ENCODE measurements at places on chromosomes 3 and 15.

- DNase-seq, result no peak
Measured at GRCh38 chr3:65617787-65618186, 420.9 kb downstream of the MAGI1 start.

DNA sequence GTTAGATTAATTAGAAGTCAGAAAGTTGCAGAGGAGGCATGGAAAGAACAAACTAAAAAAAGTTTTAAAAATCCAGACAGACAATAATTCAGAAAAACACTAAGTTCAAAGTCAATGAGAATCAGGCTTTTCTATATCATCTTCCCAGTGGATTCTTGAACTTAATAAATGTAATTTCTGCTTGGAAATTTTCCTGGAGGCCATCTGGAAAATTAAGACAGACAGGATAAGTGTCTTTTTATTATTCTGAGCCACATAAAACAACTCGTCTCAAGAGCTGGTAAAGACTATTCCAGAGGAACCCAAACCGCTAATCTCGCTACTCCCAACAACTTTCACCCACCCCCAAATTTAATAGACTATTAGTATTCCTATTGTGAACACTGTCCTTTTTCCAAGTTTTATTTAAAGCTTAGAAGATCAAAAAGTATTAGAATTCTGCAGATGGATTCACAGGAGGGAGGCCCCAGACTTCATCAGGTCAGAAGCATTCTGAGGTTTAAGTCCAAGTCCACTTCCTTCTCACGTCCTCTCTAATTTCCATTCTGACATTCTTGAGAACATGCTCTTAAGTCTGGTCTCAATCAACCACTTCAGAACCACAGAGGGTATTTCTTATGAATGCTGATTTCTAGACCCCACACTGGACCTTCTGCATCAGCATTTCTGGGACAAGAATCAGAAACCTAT, 61.3 kb downstream of the ERC2 start:
- no peak for DNase-seq

DNA sequence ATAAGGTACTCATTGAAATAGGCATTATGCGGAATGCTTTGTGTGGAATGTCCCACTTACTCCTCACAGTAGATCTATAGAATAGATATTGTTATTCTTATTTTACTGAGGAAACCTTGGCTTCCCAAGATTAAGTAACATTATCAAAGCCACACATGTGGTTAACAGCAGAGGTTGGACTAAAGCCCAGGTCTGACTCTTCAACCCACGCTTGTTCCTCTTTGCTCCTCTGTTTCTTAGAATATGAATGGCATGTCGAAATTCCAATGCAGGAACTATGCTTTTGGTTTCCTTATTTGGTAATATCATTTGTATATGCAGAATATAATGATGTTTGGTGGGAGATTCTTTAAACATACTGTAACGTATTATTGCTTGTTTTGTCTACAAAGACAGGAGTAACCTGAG, 818.8 kb upstream of the LMCD1 start:
- DNase-seq, result no peak

GRCh38 chr3:177665122-177665808, 468.0 kb upstream of the TBL1XR1 start:
- no peak for DNase-seq

DNA sequence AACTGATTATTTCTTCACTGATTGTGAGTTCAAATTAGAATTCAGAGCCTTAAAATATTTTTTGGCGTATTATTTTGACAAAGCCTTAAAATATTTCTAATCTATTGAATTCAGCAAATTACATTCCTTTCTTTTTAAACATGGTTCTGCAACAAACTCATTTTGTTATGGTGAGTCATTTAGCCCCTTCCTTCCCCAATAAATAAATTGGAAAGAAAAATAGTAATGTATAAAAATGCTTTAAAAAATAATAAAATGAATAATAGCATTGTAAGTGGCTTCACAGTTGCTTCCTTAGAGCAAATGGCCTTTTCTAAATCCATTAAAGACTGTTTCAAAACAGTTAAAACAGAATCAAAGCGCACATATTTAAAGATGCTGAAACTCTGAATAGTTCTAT, 12.1 kb downstream of the CSNK1G1 start:
- no peak for DNase-seq

- DNase-seq, result no peak
Measured at GRCh38 chr3:24264748-24265158, 229.9 kb downstream of the THRB start.

- no peak for DNase-seq
Measured at GRCh38 chr15:40046721-40047414, 7.9 kb upstream of the SRP14 start.

- peak; percentile 41 for DNase-seq
Measured at GRCh38 chr3:69326855-69327300, 59.0 kb downstream of the FRMD4B start.

DNA sequence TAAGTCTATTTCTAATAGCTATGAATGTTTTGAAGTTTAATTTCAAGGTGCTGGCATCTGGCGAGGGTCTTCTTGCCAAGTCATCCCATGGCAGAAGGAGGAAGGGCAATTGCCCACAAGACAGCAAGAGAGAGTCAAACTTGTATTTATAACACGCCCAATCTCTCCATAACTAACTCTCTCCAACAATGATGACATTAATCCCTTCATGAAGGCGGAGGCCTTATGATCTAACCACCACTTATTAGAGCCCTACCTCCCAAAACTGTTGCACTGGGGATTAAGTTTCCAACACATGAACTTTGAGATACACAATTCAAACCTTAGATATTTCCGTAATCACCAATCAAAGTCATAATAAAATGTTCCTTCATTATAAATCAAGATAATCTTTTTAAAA, 406.9 kb downstream of the CNTN6 start:
- no peak for DNase-seq

DNA sequence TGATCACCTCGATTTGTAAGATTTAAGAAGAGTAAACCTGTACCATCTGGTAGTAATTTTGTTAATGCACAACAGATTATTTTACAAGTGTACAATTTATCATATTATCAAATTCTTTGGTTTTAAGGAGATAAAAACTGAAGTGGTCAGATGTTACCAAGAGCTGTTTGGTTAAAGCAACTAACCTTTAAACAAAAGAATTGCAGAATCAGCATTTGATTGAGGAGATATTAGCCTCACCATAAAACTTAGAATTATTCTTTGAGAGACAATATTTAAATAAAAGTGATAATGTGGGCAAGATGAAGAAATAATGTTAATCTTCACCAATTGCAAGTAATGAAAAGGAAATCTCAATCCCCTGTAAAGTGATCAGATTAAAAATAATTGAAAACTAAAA, 1034.9 kb downstream of the ROBO1 start:
- DNase-seq, result no peak

- DNase-seq, result no peak
Measured at GRCh38 chr3:18703798-18704197, 278.7 kb upstream of the SATB1 start.

DNA sequence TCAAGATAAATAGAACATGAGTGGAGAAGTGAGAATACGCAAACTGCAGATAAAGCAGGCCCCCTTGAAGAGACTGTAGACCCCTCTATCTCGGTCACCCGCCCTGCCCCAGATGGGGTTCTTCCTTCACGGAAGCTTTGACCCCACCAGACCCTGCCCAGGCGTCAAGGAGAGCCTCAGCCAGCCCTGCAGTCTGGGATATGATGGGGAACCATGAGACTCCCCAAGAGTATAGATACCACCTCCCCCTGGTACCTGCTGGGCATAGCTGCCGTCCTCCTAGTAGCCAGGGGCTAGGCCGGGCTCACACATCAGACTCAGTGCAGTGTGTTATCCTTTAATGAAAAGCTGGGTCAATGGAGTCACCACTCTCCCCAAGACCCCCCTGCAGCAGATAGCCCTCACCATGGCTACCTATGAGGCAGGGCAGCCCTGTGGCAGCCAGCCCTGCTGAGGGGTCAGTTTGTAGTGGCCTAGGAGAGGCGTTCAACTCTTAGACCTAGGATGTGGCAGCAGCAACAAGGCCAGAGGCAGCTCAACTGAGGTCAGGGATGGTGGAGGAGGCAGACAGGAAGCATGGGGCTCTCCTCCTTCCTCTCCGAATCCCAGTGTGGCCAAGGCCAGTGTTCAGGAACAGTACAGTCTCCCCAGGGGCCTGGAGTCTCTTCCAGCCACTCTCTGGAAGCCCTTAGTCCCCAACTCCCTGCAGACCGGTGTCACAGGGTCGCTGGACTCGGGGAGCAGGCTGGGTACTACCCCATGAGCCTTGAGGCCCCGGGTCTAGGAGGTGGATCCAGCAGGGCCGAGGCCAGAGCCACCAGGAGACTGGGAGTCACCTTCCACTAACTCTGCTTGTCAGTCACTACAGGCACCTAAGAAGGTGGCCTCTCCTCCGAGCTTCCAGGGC, 26.1 kb downstream of the PLXNB1 start:
- no peak for DNase-seq

DNA sequence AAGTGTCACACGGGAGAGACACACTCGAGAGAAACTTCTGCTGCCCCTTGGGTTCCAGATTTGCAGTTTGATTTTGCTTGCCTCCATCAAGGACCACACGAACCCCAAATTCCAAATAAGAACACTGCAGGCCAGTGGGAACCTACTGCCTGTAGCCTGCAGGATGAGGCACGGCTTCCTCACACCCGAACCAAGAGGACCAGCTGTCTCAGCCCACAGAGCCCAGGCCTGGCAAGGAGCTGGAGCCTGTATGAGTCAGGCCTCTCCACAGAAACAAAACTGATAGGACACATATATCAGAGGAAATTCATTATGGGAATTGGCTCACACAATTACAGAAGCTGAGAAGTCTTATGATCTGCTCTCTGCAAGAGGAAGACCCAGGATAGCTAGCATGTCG, 188.1 kb upstream of the NSMCE3 start:
- DNase-seq, result no peak

GRCh38 chr15:101156509-101157159, 95.2 kb downstream of the CHSY1 start:
- DNase-seq, result no peak

- DNase-seq, result no peak
Measured at GRCh38 chr3:65716071-65716751, 322.5 kb downstream of the MAGI1 start.

DNA sequence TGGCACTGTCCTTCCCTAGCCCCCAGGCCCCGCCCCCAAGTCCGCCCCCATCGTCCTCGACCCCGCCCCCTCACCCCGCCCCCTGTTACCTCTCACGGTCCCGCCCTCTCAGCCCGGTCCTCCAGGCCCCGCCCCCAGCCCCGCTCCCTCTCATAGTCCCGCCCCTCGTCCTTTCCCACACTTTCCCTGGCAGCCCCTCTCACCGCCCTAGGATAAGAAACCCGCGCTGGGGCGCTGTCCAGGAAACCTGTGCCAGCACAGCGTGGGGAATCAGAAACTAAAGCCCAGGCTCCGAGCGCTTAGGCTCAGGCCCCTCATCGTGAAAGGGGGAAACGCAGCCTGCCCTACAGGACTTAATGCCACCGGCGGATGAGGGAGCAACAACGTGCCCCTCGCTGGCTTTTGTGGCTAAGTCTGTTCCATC, 20.9 kb downstream of the TRPM1 start:
- DNase-seq, result no peak

DNA sequence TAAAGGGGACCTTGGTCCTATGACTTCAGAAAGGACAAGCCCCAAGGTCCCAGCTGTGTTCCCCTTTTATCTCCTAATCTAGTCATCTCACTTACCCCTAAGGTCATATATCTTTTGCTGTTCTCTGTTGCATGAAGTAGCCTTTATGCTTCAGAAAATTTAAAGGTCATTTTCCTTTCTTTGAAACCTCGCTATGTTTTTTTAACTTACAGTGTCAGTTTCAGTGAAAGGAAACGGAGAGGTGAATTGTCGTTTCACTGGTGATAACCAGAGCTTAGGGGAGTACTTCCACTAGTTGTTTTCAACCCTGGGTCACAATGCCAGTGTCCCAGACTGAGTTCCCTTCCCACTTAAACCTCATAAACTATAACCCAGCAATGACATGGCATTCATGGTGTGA, 357.4 kb downstream of the GAP43 start:
- no peak for DNase-seq

GRCh38 chr3:188301147-188301546, 147.2 kb downstream of the LPP start:
- DNase-seq, result no peak

GRCh38 chr15:69758810-69759790, 306.5 kb downstream of the RPLP1 start:
- peak; percentile 68 for DNase-seq

- no peak for DNase-seq
Measured at GRCh38 chr15:97504031-97504792, 456.3 kb upstream of the ARRDC4 start.

DNA sequence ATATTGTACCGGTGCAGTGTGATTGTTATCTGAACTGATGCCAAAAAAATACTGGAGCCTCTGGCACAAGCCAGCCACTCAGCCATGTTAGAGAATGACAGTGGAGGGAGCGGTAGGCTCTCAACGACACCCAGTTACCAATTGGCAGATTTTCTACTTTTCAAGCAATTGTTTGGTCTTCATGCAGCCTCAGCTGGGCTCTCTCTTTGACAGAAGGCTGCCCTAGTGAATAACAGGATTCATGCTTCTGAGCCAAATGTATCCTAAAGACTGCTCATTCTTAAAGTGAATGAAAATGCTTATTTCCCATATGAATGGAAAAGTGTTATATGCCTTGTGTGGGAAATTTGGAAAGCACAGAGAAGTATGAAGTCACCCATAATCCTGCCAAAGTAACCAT, 261.2 kb upstream of the TRIM42 start:
- DNase-seq, result no peak

DNA sequence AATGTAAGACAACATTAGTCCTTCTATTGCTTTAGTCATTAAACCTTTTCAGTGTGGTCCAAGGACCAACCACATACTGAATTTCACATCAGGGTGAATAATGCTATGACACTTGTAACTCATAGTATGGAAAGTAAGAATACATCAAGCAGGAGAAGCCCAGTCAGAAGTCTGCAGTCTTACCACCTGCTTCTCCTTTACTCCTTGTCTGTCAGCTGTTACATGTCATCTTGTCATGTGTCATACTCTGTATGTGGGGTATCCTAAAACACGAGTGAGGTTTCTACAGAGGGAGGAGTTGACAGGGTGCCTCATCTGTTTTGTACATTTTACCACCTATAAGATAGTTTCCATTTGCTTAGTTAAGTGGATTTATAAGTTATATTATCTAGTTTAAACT, 32.8 kb upstream of the EID1 start:
- no peak for DNase-seq

DNA sequence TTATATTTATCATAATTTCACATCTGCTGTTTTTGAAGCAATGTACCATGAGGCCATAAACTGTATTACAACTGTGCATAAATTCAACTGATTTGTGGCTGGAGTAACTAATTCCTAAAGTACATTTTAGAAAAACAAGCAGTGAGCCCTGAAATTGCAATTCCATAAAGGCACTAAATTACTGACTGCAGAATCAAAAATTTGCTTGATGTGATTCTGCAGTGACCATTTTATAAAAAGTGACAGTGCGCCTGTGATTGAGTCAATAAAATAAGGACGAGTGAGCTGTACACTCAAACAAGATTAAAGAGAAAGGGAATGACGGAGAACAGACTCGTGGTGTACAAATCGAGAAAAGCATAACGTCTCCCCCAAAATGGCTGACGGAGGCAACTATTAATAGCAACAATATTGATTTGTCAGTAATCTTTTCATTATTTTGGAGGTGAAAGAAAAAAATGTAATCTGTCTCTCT, 121.4 kb upstream of the MEIS2 start:
- DNase-seq, result no peak

- DNase-seq, result no peak
Measured at GRCh38 chr3:18369551-18370185, 55.5 kb downstream of the SATB1 start.

- DNase-seq, result no peak
Measured at GRCh38 chr3:161208931-161209330, 12.2 kb upstream of the NMD3 start.
